ENCODE measurements at places on chromosomes 3 and 15.

- no peak for DNase-seq
Measured at GRCh38 chr15:100385300-100386050, 43.7 kb upstream of the ADAMTS17 start.

DNA sequence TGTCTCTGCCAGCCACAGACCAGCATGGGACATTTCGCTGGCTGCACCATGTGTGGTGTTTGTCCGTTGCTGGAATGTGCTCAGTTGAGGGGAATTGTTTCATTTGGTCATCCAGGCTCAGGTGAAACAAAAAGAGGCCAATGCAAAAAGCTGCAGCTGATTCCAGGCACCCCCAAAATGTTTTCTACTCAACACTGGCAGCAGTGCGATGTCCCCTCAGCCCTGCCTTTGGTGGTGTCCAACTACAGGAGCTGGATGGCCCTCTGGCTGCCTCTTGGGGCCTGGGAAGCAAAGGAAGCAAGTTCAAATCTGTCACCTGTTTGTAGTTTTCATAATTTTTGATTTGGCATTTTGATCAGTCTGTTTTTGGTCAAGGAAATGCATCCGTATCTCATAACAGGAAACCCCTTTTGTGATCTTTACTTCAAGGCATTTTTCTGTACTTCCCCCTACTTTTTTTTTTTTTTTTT lies 141.8 kb downstream of the EEFSEC start:
- no peak for DNase-seq

DNA sequence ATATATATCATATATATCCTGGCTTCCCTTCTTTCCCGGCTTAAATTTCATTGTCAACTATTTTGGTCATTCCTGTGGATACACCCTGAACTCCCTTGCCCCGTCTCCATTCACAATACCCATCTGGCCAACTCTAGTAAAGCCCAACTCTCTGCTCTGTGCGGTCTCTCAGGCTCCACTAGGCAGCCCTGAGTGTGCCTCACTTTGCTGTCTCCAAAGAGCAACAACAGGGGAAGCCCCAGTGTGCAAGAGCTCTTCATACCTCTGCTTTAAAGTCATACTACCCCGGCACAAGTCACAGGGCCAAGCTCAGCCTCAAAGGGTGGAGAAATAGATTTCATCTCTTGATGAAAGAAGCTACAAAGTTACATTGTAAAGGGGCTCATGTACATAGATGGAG lies 18.9 kb upstream of the FEM1B start:
- no peak for DNase-seq

DNA sequence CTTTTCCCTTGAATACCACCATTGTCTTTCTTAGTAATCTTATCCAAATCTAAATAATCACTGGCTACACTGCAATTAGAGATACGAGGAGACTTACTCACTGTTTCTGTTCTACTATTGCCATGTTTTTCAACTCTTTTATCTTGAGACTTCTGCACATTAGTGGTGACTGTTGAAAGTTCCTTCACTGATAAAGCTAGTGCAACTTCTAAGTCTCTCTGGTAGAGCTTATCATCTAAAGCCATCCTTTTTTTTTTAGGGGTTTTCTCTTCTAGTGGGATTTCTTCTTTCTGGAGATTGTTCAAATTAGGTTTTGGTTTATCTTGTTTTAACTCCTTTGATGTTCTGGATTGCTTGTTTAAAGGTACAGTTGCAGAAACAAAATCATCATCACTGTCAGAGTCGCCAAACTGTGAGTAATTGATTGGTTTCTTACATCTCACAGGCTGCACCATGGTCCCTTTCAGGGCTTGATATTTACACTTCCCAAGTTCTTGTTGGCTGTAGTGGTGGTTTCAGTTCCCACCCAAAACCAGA lies 37.7 kb downstream of the NCK1 start:
- no peak for DNase-seq

DNA sequence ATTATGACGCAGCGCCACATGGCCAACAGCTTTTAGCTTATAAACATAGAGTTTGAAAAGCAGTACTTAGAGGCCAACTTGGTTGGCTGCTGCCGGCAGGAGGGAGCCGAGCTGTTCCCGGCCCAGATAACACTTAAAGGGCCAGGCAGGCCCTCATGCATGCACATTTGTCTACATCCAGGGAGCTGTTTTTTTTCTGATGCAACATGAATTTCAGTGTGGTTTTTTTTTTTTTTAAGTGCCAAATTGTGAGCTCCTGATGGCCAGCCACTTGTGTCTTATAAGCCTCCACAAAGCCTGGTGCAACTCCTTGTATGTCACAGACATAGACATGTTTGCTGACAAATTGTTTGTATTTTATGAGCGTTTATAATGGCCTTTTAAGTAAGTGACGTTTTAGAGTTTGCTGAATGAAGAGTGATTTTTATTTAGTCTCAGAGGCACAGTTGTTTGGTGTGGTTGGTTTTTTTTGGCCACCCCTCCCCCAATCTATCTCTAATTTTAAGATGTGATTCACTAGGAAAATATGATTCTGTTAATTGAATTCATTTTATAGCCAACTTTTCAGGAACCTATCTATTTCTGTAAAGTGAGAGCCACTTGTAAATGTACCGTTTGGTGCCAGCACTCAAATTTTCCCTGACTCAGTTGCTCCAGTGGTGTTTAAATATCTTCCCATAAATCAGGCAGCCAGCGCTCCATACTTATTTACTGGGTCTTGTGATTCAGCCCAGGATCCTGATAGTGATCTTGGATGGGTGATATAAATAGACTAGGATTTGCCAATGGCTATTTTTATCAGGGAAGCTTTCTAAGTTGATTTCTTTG lies 134.3 kb downstream of the VGLL4 start:
- DNase-seq: no peak

- no peak for DNase-seq
Measured at GRCh38 chr15:49036650-49037545, 9.3 kb downstream of the SECISBP2L start.

DNA sequence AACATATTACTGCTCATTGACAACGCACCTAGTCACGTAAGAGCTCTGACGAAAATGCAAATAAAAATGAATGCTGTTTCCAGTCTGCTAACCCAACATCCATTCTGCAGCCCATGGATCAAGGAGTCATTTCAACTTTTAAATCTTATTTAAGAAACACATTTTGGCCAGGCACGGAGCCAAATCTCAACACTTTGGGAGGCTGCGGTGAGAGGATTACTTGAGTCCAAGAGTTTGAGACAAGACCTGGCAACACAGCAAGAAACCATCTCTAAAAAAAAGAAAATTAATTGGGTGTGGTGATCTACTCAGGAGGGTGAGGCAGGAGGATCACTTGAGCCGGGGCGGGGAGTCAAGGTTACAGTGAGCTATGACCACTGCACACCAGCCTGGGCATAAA lies 22.4 kb upstream of the TM4SF19 start:
- no peak for DNase-seq

- no peak for DNase-seq
Measured at GRCh38 chr3:186044427-186044826, 64.5 kb downstream of the ETV5 start.

- DNase-seq: no peak
Measured at GRCh38 chr15:85581495-85581894, 201.1 kb downstream of the AKAP13 start.

- DNase-seq: no peak
Measured at GRCh38 chr15:48833526-48834239, 22.8 kb upstream of the CEP152 start.

DNA sequence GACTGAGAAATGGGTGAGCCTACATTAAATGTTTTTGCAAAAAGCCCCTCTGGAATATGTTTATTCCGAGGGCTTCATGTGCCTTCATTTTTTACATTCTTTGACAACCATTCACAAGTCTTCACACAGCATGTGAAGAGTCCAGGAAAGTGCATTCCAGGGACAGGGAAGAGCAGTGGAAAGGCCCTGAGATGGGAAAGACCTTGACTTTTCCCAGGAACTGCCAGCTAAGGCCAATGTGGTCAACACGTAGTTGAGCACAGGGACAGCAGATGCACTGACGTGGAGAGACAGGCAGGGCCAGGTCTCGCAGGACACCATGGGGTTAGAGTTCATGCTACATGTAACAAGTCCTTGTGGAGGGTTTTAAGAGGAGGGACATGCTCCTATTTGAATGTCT lies 21.7 kb downstream of the SSR3 start:
- no peak for DNase-seq

GRCh38 chr3:114606336-114606735 lies 312.5 kb downstream of the TIGIT start:
- no peak for DNase-seq

DNA sequence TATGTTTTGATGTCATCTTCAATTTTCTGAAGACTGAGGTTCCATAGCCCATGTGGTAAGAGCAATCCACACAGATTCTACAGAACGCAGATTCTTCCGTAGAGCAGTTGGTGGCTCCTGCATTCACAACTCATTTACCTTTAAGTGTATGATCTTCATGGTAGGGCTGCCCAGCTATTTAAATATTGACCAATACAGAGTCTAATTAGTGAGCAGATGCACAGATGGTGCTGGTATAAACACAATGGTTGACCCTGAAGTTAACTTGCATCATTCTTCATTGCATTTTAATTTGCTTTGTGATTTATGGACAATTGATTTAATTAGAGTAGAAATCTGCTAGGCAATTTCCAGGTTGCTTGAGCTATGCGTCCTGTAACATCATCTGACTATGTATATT lies 269.2 kb downstream of the SQOR start:
- no peak for DNase-seq

DNA sequence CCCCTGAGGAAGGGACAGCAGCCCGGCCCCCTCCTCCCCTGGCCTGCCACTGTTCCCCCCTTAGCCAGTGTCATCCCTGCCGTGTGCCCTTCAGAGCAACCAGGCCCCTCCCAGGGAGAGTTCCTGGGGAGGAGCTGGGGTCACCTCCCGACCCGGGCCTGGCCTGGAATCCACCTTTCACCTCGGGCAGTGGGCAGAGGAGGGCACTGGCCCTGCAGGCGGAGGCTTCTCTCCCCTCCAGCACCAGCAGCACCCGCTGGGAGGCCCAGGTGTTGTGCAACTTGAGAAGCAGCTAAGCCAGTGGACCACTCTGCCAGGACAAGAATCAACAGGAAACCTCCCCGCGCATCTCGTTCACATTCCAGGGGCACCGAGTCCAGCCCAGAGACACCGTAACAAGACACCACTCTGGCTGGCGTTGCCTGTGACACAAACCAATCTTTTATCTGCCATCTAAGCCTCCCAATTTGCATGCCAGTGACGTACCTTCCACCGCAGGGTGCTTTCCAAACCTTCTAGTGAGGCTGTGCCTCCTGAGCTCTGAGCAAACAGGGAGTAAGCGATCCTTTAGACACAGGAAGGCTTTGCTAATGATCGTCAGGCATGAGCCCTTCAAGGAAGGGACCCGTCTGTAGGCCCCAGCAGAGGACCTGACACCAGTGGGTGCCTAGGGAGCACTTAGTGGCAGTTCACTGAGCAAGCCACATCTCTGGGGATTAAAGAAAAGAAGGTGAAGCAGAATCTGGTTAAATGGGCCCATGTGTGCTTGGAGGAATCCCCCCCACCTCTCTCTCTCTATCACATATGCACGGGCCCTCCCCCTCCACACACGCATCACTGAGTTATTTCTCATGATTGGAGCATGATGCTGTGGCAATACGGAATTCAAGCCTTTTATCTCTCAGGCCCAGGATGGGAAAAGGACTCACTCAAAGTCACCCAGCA lies 98.9 kb upstream of the TLE3 start:
- no peak for DNase-seq

DNA sequence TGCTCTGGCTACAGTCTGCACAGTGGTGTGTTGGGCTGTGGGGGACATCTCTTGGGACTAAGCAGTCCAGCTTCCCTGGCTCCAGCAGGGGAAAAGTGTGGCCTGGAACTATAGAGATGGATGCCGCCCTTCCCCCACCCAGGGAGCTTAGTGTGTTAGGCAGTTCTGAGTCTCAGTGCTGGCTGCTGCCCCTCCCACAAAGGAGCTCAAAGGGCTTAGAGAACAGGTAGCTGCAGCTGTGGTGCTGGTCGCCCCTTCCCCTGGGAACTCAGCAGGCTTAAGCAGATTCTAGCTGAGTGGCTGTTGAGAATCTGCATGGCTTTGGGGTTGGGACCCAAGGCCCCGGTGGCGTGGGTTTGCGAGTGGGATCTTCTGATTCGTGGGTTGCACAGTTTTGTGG lies 190.8 kb downstream of the PDCD6IP start:
- DNase-seq: no peak

GRCh38 chr3:107468782-107469181 lies 54.0 kb upstream of the BBX start:
- DNase-seq: no peak

DNA sequence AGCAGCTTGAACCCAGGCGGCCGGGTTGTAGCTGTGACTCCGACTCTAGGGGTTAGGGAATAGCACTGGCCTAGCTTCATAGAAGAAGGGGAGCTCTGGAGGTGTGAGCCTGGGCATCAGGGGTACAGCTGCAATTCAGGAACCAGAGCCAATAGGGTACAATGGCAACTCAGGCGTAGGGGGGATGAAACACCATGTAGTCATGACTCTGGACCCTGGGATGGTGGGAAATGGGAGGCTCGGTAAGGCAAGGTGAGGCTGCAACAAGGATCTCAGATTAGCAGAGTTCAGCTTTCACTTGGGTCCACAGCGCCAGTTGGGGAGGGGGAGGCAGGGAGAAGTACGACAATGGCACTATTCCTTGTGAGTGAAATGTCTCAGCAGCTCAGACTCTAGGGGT lies 210.2 kb upstream of the LYSMD4 start:
- DNase-seq: no peak

DNA sequence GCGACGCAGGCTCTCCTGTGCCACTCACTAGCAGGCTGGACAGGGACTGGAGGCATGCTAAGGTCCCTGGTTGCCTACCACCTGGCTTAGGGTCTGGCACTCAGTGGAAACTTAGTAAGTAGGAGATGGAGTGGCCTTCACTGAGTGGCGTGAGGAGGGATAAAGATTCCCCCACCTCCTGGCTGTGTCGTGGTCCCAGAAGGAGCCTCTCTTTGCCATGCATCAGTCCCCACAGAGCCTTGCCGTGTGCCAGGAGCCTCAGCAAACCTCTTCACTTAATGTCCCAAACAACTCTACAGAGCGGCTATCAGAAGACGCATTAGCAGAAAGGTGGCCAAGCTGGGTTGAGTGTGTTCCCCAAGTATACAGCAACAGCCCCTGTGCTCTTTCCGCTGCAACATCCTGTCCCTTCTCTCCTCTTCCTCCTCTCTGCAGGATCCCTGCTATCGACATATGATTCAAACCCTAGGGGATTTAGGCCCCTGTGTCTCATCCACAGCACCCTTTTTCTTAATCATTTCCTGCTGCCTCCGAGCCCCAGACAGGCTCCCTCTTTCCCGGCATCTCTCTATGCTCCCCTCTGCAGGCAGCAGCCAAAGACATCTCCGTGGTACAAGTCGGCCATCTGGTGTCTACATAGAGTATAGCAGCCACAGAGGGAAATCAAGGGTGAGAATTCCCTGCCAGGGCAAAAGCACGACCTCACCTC lies 66.7 kb downstream of the SLC6A1 start:
- no peak for DNase-seq

- no peak for DNase-seq
Measured at GRCh38 chr15:66720206-66721010, 18.4 kb downstream of the SMAD6 start.

DNA sequence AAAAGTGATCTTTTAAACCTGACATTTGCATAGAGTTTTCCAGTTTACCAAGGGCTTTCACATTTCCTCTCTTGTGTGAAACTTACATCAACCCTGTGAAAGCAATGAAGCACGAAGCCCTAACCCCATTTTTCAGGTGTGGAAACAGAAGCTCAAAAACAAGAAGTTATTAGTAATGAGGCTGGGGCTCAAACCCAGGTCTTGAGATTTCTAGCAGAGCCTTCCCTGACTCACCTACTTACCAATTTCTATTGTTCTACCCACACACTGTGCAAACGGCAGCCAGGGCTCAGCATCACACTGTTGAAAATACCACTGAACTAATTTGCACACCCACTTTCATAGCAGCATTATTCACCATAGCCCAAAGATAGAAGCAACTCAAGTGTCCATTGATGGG lies 117.8 kb upstream of the IGF1R start:
- no peak for DNase-seq

GRCh38 chr3:112032098-112032731 lies 2.3 kb upstream of the TMPRSS7 start:
- DNase-seq: no peak

Measured in effector CD8-positive, alpha-beta T cell (primary cell).